ENCODE measurements at places on chromosomes 3 and 15. TPM values are rescaled to one million over a fixed set of nuclear protein-coding genes. Genes with fewer than 3 reads are reported as not detected.

Gene LSAMP
- not detected for total RNA-seq

Gene EBLN2
- total RNA-seq, result 8.7 TPM

Gene APEH
- 139 TPM for total RNA-seq

Gene RBPMS2
- not detected for total RNA-seq

Gene GRK7
- total RNA-seq, result 0.42 TPM

Gene CADPS
- not detected for total RNA-seq

Gene GOLGA6D
- total RNA-seq, result 0.16 TPM

Gene OR4F6
- 0.30 TPM for total RNA-seq

Gene CCR9
- total RNA-seq, result 1.9 TPM

Measured in naive thymus-derived CD8-positive, alpha-beta T cell (primary cell).